ENCODE measurements at places on chromosomes 13 and 19.

- DNase-seq = no peak
Observed at GRCh38 chr13:97438856-97439595, 5.1 kb downstream of the RAP2A start.

GRCh38 chr13:75137911-75138571, 343.9 kb downstream of the TBC1D4 start:
- no peak for DNase-seq

GRCh38 chr19:14361824-14362223, 19.4 kb upstream of the ADGRE5 start:
- DNase-seq = no peak

DNA sequence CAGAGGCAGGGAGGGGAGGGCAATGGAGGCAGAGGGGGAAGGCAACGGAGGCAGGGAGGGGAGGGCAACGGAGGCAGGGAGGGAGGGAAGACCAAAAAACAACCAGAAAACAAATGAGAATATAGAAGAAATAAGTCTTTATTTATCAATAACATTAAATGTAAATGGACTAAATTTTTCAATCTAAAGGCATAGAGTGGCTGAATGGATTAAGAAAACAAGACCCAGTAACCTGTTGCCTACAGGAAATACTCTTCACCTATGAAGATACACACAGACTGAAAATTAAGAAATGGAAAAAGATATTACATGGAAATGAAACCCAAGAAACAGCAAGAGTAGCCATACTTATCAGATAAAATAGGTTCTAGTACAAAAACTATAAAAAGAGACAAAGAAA, 536.3 kb downstream of the TBC1D4 start:
- no peak for DNase-seq

DNA sequence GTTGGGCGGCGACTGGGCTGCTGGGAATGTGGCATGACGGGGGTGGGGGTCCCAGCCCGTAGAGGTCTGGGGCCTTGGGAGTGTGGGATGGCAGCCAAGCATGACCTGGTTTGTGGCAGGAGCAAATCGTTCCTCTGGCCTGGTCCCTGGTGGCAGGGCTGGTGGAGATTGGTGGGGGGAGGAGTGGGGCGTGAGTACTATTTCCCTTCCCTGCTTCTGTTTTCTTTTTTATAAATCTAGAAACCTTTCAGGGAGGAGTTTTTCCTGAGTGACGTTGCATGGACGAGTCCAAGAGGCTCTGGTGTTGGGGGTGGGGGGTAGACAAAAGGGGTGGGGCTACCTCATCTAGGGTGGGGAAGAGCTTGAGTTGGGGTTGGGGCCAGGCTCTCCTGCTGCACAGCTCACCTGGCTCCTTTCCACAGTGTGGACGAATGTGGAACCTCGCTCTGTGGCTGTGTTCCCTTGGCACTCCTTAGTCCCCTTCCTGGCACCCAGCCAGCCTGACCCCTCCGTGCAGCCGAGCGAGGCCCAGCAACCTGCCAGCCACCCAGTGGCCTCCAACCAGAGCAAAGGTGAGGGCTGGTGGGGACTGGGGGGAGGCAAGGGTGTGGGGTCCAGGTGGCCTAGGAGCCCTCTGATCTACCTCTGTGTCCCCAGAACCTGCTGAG, 15.4 kb upstream of the PRR19 start:
- DNase-seq = no peak

GRCh38 chr13:42561752-42562467, 12.0 kb upstream of the TNFSF11 start:
- no peak for DNase-seq

All from colonic mucosa (tissue), 4 donors.